A549 treated with Hydrocortisone at 1 μM for 4 hours (cell line): ENCODE measurements at places on chromosomes 4 and X. TPM values are rescaled to one million over a fixed set of nuclear protein-coding genes. Genes with fewer than 3 reads are reported as not detected.

The FBXW7 gene
- total RNA-seq, result 4.6 to 9.5 TPM (median 5.8 TPM) in 5 replicates

The SAT1 gene
- 355 to 458 TPM (median 417 TPM) in 5 replicates for total RNA-seq

The FGF2 gene
- 33.6 to 51.5 TPM (median 48.4 TPM) in 5 replicates for total RNA-seq

The NAA11 gene
- not detected in 5 replicates for total RNA-seq

The UGT2A1 gene
- total RNA-seq, result not detected in 5 replicates

The PAGE3 gene
- not detected in 5 replicates for total RNA-seq

The KIF4A gene
- 25.7 to 31.0 TPM (median 26.9 TPM) in 5 replicates for total RNA-seq

The REST gene
- 6.4 to 12.0 TPM (median 7.8 TPM) in 5 replicates for total RNA-seq

The RPGR gene
- 12.2 to 16.1 TPM (median 13.3 TPM) in 5 replicates for total RNA-seq

The PPP2R2C gene
- total RNA-seq, result 31.0 to 37.7 TPM (median 35.7 TPM) in 5 replicates

The PASD1 gene
- total RNA-seq, result not detected in 5 replicates

The RCHY1 gene
- 13.3 to 20.4 TPM (median 16.9 TPM) in 5 replicates for total RNA-seq

The MAGEA2B gene
- 0.07 to 0.10 TPM in 2 of 5 replicates, not detected in the others for total RNA-seq
